ENCODE measurements at places on chromosomes 12 and 14.

DNA sequence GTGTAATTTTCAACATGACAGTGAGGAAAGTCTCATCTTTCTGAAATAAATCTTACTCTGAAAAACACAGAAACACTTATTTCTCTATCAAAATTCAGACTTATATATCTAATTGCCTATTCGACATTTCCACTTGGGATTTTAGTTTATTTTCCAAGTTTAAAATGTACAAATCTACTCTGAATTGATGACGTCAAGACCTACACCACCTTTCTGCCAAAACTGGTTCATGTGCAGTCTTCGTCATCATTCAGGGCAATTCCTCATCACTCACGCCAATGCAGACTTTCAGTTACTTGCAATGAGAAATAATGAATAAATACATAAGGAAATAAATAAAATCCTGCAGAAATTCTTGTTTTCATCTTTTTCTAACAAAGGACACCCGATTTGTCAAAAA lies 843.8 kb downstream of the C12orf50 start:
- no peak for DNase-seq

DNA sequence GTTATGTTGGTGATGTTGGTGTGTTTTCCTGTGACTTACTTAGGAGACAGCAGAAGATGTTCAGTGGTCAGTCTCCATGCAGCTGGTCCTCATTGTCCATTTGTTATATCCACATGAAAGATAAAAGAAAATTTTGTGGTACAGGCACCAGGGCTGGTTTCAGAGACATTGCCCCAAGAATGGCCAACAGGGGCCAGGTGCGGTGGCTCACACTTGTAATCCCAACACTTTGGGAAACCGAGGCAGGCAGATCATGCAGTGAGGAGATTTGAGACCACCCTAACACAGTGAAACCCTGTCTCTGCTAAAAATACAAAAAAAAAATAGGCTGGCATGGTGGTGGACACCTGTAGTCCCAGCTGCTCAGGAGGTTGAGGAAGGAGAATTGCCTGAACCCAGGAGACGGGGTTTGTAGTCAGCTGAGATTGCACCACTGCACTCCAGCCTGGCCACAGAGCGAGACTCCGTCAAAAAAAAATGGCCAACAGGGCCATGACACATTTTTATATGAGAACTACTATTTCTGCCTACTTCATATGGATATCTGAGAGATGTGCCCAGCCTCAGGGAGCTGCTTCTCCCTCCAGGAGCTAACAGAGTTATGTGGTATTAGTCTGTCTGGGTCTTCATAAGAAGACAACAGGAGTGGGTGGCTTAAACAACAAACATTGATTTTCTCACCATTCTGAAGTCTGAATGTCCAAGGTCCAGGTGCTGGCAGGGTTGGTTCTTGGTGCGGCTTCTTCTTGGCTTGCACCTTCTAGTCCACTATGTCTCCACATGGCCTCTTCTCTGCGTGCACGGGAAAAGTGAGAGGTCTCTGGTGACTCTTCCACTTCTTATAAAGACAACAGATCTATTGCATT lies 821.7 kb downstream of the TMEM121 start:
- no peak for DNase-seq

DNA sequence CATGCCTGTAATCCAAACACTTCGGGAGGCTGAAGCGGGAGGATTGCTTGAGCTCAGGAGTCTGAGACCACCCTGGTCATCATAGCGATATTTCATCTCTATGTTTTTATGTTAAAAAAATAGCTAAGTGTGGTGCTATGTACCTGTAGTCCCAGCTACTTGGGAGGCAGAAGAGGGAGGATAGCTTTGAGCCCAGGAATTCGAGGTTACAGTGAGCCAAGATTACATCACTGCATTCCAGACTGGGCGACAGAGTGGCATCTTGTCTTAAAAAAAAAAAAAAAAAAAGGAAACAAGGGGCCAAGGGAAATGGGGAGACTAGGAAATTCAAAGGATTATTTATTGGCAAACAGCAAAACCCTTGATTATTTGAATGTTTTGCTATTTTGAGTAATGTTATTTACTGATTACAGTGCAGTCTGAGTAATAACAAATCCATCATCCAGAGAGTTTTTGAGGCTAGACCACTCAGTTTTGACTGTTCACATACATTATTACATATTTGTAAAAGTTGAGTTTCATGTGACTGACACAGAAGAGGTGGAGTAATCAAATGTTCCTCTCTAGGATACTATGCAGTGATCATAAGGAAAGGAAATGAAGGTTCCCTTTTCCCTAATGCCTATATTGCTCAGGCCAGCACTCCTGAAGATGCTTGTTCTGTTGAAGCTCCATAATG lies 40.8 kb downstream of the PRKCH start:
- DNase-seq: no peak

DNA sequence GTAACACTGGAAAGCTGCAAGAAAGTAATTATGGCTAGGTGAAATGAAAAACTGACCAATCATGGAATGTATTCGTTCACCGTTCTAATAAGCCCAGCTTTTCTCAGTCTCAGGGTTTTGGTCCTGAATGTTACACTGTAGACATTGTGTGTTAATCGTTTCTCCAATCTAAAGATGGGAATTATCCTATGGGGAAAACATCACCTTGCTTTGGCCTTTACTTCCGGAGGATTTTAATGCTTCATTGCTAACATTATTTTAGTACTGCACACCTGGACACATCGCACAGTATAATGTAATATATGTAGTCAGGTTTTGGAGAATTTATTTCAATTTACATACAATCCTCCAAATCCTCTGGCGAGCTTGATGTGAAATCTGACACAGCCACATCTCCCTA lies 1.2 kb upstream of the TRHDE start:
- DNase-seq: no peak

DNA sequence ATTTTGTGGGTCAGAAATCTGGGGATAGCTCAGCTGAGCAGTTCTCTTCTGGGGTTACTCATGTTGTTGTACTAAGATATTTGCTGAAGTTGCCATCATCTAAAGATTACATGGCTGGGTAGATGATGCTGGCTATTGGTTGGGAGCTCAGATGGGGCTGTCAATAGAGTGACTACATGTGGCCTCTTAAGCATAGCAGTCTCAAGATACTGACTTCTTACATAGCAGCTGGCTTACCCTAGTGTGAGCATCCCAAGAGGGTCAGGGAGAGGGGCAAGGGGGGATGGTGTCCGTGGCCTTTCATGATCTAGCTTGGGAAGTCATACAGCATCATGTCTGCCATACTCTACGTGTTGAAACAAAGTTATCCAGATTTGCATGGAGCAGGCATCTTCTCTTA lies 90.1 kb upstream of the HMGA2 start:
- no peak for DNase-seq

DNA sequence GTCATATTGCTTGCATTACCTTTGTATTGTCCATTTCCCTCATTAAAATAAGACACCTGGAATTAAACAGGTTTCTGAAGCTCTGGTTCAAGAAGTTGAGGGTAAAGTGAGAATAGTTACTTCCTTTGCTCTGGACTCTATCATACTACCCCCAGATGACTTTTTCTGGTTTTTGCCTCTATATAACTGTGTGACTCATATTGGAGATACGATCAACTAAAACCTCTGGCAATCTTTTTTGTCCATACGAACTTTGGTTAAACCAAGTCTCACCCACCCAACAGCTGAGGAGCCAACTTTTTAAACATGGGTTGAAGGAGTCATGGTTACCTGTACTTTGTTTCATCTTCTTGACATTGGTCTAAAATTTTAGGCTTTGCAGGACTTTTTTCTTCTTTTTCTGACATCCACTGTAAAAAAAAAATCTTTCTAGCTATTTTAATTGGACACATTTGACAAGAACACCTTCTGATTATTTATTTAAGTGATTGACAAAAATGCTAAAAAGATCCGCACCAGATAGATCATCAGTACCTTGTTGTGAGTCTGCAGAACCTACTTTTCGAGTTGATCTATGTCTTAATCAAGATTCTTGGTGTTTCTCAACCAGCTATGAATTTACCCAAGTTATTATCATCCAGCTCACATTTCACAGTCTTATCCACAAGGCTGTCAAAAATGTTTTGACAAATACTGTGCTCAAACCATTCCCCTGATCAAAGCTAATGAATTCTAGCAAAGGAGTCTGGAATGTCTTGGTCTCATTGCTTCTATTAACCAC lies 166.0 kb downstream of the IPO8 start:
- no peak for DNase-seq

DNA sequence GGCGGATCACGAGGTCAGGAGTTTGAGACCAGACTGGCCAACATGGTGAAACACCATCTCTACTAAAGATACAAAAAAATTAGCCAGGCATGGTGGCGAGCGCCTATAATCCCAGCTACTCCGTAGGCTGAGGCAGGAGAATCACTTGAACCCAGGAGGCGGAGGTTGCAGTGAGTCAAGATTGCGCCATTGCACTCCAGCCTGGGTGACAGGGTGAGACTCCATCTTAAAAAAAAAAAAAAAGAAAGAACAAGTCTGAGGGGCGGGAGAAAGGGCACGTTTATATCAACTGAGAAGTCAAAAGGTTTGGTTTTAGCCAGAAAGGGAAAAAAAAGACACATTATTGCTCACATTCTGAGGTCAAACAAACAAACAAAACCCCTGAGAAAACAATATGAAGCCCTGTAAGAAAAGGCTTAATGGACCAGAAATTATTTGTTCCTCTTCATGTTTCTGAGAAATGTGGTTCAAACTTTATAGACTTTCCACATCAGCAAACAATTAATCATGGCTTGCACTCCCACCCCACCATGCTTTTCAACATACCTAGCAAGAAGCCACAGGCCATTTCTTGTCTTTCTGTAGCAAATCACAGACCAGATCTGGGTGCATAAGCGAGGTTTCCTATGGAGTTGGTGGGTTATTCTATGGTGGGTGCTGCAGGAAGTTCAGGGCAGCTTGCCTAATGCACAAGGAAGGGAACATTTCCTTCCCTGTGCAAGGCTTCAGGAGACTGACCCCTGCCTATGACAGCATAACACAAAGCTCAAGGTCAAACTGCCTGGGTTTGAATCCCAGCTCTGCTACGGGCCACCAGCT lies 80.1 kb downstream of the SSPN start:
- DNase-seq: no peak

GRCh38 chr14:77338302-77338701 lies 17.5 kb downstream of the GSTZ1 start:
- no peak for DNase-seq

DNA sequence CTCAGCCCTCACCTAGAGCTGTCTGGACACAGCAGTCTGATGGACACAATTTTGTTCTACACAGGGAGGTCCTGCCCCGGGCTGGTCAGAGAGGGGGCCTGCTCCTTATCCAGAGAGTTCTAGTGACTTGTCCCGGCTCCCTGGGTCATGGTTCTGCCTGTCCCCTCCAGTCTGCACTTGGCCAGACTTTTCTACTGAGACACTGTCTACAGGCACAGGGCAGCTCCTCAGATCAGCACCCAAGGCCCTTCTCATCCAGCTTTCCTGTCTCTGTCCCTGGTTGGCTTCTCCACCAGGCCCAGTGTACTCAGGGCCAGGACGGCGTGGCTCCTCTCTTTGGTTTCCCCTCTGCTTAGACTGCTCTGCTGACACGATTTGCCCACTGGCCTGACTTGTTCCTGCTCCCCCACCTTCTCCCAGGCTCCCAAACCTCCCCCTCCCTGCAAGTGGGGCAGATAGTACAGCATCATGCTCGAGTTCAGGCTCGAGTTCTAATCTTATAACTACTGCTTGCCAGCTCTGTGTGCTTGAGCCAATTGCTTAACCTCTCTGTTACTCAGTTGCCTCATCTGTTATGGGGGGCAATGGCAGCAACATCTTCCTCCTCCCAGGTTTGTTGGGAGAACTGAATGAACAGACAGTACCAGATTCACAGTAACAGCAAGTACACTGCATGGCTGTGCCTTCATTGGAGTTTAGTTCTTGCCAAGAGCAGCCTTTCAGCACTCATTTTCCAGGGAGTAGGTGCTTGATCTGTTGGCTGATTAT lies 22.0 kb upstream of the COL2A1 start:
- DNase-seq: no peak

All from fibroblast of skin of left quadriceps (primary cell).